CD14-positive monocyte (primary cell): ENCODE measurements at places on chromosomes 16 and 17.

DNA sequence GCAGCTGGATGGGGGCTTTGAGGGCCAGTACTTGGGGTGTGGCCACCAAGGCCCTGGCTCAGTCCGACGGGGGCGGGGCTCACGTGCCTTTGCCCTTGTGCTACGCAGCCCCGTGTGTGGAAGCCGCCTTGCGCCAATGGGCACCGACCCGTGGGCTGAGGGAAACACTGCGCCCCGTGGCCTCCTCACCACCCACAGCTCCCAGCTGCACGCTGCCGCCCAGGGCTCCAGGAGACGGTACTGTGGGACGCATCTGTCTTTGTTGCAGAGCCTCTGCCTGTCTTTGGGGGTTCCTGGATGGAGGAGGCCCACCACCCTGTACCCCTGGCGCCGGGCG is 7.6 kb downstream of the CDH15 start:
- no peak for DNase-seq

GRCh38 chr16:57998486-57998885 is 2.0 kb downstream of the ZNF319 start:
- DNase-seq = peak; percentile 47

DNA sequence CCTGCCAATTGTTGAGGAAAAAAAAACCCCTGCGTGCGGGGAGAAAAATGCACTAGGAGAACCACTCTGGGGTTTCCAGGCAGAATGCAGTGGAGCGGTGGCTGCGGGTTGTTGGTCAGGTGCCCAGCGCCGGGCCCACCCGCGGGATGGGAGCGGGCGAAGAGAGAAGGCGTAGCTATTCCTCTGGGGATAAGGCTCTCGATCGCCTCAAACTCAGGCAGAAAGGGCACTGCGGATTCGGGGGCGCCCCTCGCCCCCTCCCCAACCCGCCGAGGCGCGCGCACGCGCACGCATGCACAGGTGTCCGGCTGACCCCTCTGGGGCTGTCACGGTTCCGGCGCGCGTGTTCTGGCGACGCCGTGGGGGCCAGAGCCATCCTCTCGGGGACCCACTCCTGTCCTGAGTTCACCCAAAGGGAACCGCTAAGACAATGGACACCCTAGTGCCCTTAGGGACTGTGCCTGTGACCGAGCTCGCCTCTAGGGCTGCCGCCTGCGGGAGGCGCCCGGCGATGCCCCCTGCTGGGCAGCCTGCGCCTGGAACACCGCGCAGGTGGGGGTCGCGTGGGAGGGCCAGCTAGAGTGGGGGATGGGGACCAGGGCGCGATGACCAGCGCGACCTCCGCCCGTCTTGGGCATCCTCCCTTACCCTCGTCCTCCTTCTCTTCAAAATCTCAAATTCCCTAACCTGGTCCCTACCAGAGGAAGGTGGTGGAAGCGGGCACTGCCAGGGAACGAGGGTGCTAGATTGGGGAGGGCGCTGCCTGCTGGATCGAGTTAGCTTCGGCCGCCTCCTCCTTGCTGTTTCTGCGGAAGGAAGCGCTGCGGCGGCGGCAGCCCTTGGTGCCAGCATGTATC is 14.4 kb upstream of the CBX8 start:
- no peak for DNase-seq

- no peak for DNase-seq
Observed at GRCh38 chr17:45224671-45225050, 3.0 kb downstream of the FMNL1 start.

DNA sequence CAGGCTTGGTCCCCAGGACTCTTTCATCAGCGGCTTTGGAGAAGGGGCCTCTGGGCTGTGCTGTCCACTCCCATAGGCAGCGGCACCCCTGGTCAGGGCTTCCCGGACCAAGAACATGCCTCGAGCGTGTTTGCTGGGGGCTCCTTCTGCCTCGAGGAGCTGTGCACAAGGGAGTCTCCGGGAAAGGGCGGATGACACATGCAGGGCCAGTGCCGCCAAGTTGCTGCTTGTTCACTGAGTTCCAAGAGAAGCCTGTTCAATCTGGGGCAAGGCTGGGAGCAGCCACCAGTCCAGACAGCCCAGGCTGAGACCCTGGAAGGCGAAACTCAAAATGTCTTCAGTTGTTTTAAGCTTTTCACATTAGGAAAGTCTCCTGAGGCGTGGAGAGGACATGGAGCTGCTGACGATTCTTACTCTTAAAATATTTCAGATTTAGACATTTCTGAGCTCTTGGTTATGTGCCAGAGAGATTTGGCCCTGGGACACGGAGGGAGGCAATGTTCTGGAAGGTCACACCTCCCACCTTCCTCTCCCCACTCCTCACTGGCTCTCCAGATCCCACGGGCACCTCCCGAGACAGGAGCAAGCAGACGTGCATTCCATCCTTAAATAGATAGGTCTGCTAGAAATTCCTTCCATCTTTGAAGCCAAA is 84.5 kb upstream of the ZNF469 start:
- DNase-seq = no peak

GRCh38 chr17:62802561-62803205 is 5.4 kb downstream of the MARCHF10 start:
- no peak for DNase-seq

GRCh38 chr17:36665417-36665816 is 64.0 kb downstream of the MRM1 start:
- no peak for DNase-seq

DNA sequence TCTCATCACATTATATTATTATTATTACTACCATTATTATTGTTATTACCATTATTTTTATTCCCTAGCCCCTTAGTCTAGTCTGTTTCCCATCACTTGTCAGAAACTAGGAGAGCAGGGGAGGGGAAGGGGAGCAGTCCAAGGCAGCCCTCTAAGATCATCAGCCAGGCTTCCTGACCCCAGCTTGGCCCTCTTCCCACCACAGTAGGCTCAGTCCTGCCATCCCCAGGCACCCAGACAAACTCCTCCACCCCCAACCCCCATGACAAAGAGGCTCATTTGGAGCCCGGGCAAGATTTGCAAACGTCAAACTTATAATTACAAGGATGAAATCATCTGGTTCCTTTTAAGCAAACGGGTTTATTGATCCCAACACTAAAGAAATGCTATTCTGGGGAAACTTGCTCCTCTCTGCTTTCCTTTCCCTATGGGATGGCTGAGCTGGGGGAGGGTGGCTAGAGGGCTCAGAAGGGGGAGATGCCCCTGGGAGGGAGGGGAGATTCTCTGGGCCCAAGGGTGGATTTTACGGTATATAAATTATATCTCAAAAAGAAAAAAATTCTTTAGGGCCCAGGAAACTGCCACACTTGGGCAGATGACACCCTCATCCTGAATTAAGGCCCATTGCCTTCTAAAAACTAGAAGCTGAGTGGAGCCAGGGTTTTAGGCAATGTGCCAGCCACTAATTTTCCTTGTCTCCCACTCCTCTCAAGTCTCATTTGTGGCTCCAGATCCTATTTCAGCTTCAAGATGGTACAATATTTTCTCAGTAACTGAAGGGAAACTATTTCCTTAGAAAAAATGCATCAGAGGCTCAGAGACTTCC is 4.4 kb upstream of the CBFB start:
- DNase-seq = no peak

DNA sequence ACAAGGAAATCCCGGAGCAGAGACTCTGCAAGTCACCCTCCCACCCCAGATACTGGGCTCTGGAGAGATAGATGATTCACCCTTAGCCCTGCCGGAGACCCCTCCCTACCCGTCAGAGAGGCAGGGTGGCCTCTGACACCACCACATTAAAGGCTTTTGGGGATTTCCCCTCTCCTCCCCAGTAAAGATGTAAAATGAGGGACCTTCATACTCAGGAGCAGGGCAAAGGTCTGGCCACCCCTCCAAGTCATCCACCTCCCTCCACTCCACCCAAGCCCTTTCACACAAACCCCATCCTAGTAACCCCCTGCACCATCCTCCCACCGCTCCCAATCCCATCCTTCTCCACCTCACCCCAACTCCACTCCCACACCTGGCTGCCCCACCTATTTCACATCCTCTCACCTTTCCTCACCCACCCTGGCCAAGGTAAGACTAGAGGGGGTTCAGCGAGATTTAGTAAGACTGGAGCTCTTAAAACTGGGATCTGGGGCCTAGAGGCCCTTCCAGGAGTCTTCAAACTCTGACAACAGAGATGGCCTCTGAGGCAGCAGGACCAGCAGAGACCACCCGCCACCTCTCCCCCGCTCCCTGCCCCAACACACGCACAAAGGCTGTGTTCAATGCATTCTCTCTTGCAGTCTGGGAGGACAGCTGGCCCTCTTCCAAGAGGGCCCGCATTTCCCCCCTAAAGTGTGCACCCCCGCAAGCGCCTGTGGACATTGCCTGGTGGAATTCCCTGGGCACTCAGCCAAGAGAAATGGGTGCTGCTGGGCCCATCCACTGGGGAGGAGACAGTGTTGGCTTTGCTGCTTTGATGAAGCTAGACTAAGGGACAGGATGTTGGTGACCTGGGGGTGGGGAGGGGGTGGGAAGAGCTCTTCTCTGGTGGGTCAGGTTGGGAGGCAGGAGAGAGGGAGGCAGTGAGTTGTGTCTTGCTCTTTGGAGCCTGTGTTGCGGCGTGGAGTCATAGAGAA is 1.1 kb downstream of the ABAT start:
- DNase-seq = peak; percentile 36

DNA sequence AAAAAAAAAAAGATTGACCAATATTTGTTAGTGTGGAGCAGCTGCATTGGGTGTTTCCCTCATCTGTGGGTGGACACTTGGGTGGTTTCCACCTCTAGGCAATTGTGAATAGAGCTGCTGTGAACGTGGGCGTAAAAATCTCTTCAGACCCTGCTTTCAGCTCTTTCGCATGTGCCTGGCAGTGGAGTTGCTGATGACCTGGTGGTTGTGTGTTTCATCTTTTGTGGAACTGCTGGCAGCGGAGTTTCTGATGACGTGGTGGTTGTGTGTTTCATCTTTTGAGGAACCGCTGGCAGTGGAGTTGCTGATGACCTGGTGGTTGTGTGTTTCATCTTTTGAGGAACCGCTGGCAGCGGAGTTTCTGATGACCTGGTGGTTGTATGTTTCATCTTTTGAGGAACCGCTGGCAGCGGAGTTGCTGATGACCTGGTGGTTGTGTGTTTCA is 21.4 kb downstream of the ZC3H18 start:
- DNase-seq = peak; percentile 83

GRCh38 chr16:70753694-70754325 is 47.1 kb downstream of the VAC14 start:
- DNase-seq = no peak
